ENCODE measurements at places on chromosomes 5 and 9.

DNA sequence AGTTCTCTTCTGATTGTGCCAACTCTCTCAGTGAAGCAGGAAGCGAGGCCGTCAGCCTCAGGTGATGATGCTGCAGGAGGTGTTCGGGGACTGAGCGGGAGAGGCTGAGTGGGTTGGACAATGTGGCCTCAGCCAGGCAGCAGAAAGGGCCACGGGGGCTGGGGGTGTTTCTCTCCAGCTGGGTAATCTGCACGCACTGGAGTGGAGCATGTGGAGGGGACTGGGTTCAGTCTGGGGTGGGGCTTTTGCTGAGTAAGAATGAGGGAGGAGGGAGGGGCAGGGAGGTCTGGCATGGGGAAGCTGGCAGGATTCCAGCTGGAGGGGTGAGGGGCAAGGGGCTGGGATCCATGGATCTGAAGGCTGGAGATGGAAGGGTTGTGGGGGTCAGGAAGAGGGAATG lies 60.8 kb upstream of the PHYKPL start:
- no peak for DNase-seq

DNA sequence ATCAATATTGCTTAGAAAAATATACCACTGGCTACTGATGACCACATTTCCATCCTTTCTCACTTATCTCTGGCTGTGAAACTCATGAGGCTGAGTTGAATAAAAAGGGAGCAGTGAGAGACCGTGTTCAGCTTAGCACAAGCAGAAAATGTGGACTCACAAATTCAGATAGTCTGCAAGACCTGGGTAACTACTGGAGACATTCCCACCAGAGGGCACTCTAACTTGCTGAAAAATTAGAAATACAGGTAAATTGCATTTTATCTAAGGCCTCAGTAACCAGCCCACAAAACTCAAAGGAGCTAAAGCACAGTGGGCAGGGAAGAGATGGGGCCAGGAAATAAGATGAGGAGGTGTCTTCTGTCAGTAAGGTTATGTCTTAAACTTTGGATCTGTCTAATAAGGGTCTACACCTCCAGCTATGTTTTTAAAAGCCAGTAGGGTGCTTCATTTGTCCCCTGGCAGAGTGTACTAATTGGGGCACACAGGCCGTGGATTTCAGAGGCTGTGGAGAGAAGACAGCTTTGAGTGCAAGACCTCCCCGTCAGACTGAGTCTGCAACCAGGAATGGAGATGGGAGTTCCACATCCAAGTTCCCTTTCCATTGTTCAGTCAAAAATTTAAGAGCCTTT lies 8.7 kb upstream of the NDUFB6 start:
- no peak for DNase-seq

DNA sequence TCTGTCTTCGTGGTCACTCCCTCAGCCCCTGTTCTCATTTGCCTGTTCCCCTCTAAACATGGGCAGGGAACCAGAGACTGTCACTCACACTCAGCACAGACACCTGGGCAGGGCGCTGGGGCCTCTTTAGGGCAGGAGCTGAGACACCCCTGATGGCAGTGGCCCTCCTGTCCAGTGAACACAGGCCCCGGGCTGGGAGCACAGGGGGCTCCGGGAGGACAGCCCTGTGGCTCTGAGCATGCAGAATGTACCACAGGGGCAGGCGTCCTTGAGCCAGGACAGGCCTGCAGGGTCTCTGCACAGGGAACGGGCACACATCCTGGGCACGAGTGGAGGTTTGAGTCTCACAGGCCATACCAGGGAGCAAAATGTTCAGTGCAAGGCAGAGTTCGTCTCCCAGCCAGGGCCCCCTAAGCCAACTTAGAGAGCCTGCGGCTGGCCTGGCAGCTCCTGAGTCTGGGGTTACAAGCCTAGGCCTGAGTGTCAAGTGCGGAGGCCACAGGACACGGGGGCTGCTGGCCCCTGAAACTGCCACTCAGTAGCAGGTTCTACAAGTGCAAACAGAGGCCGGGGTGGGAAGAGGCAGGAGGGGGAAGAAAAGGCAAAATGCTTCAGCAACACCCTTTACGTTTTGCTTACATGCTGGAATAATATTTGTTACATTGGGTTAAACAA lies 55.9 kb upstream of the NKD2 start:
- no peak for DNase-seq

- no peak for DNase-seq
Observed at GRCh38 chr9:130681769-130682420, 11.7 kb upstream of the EXOSC2 start.

- no peak for DNase-seq
Observed at GRCh38 chr9:2745560-2746380, 28.5 kb downstream of the KCNV2 start.

GRCh38 chr9:137198902-137199283 lies 1.6 kb downstream of the TPRN start:
- no peak for DNase-seq

GRCh38 chr5:112492291-112492690 lies 73.2 kb upstream of the EPB41L4A start:
- no peak for DNase-seq

GRCh38 chr5:83133797-83134196 lies 56.5 kb downstream of the XRCC4 start:
- no peak for DNase-seq

DNA sequence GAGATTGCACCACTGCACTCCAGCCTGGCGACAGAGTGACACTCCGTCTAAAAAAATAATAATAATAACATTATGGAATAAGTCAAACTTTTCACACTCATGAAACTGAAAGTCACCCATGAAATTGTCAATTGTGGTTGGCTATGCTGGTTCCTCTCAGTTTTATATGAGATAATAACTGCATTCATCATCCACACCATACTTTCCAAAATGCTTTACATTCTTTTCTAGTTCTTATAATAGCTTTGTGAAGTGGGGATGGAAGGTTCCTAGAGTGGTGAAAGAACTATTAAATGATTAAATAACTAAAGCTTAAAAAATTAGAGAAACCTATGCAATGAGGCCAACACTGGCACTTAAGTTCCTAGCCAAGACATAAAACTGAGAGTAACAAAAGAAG lies 12.6 kb upstream of the ASPN start:
- no peak for DNase-seq

DNA sequence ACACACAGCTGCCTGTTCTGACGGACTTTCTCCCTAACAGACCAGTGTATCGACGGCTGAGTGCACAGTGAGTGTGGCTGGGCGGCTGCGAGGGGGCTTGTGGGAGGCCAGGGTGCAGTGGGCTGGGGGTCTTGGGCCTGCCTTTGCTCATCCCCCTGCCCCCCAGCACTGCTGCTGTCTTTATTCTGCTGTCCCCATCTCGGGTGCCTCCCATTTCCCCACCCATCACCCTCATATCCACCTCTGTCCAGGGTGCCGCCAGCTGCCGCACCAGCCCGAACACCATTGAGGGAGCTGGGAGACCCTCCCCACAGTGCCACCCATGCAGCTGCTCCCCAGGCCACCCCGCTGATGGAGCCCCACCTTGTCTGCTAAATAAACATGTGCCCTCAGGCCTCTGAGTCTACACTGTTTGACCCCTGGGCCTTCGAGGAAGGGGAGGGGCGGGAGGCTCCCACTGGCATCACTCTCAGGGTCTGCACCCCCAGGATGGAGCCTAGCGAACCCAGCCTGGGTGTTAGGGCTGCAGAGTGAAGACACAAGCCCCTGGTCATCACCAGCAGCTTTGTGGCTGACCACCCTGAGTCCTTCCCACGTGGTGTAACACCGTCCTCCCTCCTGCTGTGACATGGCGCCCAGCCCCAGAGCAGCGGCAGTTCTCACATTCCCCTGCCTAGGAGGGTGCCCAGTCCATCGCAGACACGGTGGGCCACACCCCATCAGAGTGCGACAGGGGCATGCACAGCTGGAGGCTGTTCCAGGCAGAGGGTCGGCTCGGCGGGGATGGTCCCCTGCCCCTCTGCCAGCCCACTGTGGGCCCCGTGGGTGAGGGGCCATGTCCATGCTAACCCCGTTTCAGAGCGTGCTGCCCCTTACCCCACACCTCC lies 4.0 kb downstream of the LCN2 start:
- no peak for DNase-seq

- DNase-seq: no peak
Observed at GRCh38 chr9:134536101-134536900, 105.3 kb upstream of the COL5A1 start.

- DNase-seq: no peak
Observed at GRCh38 chr5:168706655-168707069, 127.5 kb upstream of the PANK3 start.

DNA sequence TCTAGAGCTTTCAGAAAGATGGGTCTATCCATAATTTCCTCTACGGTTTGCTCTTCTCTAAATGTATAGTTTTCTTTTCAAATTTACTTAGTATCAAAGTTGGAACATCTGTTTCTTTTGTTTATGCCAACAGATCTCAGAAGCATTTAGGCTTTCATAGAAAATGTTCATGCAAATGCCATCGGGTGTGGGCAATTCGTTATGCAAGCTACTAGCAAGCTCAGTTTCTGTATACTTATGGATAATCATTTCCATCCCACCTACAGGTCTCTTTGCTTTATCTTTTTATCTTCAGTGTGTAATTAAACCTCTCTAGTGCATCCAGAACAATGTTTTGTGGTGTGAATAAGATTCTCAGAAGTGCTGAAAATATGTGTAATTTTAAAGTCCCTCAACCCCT lies 59.9 kb downstream of the NUDT12 start:
- no peak for DNase-seq

DNA sequence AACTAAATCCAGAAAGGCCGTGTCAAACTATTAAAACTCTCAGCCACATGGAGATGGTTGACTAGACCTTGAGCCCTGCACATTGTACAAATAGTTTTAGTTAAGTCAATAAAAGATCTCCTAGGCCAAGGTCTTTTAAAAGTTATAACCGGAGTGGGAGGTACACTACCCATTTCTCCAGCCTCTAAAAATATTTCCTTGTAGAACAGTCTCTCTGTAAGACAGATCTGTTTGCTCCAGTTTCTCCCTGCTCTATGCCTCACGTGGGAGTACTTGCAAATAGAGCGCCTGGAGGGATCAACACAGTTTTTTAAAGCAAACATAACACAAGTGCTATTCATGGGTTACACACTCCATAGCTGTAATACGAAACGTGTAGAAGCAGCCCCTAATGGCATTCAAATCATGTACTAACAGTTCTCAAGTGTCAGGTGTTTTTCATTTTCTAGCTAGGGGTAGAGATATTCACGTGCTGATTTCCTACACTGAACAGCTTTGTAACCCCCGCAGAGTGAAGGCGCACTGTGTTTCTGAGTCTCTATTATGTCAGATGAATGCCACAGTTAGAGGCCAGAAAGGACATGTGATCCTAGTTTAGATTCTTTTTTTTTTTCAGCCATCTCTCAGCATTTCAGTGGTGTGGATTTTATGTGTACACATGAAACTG lies 703.4 kb upstream of the GRAMD2B start:
- DNase-seq: no peak

DNA sequence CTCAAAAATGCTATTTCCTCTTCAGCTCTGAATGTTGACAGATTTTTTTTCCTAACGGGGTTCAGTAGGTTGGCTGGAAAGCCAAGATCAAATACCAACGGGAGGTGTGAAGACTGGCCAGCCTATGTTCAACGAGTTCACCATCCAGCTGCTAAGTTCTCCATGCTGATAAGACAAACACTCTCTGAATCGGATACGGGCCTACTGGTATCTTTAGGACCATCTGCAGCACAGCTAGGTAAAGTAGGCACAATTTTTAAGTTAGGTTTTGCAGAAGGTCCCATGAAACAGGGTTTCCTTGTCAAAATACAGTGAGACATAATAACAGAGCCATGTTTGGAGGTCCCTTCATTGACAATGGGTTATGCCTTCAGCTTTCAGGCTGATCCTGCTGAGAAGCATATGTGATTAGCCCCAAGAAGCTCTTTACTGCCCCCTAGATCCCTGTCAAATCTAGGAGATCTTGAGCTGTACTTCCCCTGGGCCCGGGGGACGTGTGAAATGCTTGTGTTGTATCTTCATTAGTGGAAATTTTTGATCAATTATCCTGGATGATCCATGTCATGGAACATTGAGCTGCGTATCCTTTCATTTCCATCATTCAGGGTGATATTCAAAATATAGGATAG lies 60.6 kb downstream of the PGM5 start:
- DNase-seq: no peak

DNA sequence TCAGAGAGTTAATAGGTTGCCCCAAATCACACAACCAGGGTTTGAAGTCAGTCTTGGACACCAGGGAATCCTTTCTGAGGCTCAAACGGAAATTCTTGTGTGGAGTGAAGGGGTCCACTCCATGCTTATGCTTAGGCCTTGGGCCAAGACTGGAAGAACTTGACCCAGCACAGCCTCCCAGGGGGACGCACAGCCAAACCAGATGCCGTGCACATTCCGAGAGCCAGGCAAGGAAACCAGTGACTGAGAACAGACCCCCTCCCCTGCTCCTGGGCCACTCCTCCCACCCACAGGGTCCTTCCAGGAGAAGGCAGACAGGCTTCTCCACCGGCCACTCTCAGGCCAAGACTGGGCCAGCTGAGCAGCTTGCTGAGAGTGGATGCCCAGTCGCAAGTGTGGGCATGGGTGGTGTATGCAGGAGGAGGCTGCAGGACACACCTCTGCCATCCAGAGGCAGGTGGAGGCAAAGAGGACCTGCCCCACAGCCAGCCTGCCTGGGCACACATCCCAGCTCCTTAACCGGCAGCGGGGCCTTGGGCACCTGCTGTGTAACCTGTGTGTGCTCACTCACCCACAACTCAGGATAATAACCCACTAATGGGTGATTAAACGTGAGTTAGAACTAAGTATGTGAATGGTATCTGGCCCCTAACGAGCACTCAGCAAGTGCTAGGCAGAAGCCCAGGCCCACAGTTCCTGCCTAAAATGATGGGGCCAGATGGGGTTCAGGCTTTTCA lies 38.0 kb downstream of the NIPAL4 start:
- DNase-seq: no peak

DNA sequence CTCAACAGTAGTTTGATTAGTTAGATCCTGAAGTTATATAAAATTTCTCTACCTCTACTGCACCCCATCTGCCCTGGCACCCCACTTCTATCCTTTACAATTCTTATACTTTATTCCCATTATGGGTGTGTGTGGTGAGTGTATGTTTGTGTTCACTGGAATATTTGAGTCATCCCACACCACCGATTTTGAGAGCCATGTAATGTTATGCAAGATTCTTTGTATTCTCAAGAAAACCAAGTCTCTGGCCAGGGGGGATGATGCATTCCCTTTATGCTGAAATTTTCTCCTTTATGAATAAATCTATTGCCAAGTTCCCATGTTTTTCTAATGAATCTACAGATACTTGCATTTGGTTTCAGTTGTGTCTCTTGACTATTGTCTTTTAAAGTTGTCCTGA lies 266.8 kb downstream of the ARHGEF28 start:
- DNase-seq: no peak

GRCh38 chr9:85055506-85056202 lies 386.1 kb downstream of the NTRK2 start:
- DNase-seq: no peak

DNA sequence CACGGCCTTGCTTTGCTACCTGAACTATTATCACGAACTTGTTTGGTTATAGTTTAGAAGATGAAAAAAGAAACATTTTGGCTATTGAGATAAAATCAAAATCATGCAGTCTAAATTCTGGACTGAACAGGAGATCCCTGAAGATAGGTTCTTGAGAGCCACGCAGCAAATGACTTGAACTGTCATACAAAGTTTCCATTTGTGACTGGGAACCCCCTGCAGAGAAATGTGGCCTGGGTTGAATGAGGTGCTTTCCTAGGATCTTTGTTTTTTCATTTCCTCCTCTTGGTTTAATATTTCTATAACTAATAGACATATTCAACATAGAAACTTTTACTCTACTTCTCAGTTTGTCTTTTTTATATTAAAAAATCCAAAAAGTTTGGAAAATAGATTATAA lies 184.7 kb upstream of the TRPM3 start:
- no peak for DNase-seq

Data from activated CD8-positive, alpha-beta memory T cell treated with anti-CD3 and anti-CD28 coated beads for 1 hour (primary cell).